Occipital lobe (tissue), 3 donors: ENCODE measurements at places on chromosomes 4 and X. TPM values are rescaled to one million over a fixed set of nuclear protein-coding genes. Genes with fewer than 3 reads are reported as not detected.

The GLRA2 gene
- total RNA-seq = 136 TPM

The ATRX gene
- total RNA-seq = 261 TPM

The RAB33A gene
- total RNA-seq = 36.5 TPM

The FRMPD3 gene
- 1.7 TPM for total RNA-seq

The CPLX1 gene
- total RNA-seq = 1.6 TPM

The KLHL5 gene
- 67.1 TPM for total RNA-seq

The ADH7 gene
- total RNA-seq = not detected

The FRMPD4 gene
- total RNA-seq = 34.5 TPM

The LGI2 gene
- total RNA-seq = 1.7 TPM
